ENCODE measurements at places on chromosomes 3 and 15.

DNA sequence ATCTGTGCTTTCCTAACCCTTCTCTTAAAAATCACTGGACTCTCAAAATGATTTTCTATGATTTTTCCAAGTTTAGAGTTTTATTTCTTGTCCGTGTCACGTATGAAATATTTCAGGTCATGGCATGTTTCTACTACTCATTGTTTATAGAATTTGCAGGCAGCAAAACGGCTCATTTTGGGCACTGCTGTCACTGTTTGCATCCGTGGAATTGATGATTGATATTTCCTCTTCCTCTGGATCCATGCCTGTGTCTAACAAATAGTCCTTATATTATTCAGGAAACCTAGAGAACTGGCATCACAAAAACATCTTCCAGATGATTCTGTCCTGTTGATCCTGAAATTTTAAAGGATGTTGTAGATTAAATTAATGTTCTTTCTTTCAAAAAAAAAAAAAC lies 47.6 kb downstream of the LARS2 start:
- no peak for DNase-seq

GRCh38 chr3:39148435-39149058 lies 4.8 kb downstream of the CSRNP1 start:
- DNase-seq, result no peak

DNA sequence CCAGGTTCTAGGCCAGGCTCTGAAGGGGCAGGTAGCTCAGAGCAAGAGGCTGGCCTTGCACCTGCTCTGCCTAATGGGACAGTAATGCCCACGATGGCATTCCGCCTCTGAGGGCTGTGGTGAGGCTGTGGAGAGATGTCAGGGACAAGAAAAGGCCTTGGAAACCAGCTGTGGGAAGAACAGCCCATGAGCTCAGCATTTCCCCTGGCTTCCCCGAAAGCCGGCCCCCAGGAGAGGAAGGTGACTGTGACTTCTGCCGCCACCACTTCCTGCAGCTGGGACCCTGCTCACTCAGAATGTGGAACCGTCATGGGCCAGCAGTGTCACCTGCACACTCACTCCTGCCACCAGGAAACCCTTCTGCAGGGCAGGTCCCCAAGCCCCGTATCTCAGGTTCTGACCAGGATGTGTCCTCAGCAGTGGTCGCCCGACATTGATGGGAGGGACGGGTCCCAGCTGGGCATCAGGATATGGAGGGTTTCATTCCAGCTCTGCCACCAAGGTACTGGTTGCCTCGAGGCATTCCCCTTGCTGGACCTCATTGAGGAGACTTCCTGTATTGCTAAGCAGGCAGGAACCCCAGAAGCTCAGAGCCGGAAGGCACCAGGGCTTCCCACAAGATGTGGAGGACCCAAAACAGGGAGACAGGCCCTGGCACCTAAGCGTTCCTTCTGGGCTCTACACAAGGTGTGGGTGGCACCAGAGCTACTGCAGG lies 30.7 kb downstream of the SEMA7A start:
- peak; percentile 83 for DNase-seq

DNA sequence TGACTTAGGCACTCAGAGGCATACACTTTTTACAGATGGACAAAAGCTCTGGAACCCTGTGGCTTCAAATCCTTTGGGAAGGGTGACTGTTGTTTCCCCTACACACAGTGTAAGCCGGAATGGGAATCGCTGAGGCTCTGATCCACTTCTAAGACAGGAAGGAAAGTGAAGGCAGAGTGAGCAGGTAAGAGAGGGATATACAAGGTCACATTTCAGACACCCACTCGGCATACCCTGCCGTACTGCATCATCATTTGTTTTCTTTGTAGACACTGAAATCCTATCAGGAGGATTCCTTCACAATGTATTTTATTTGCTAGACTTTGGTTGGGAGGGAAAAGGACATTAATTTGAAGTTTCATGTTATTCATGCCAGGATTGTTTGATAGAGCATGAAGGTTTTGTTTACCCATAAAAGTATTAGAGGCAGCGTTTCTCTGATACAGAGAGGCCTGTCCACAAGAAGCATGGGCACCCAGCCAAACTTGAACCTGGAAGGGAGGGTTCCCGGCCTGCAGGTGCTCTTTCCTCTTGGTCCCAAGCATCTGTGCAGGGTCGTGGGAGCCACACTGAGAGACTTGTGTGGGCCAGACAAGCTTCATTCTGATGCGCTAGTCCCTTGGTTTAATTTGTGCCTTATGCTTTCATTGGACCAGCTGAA lies 21.9 kb upstream of the POLR2M start:
- no peak for DNase-seq

DNA sequence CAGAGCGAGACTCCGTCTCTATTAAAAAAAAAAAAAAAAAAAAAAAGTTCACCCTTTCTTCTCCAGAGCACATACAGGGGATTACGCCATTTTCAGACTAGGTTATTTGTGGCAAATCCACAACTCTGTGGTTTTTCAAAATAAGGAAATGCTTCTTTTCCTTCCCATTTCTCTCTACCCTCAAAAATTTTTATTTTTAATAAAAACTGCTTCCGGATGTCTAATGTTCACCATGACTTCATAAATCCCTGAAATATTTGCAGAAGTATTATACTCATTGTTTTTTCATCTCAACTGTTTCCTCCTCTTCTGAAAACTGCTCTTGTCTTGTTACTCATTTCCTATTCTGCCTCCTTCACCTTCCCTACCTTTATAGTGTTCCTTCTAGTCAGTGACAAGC lies 45.0 kb upstream of the SLC12A8 start:
- DNase-seq, result no peak

DNA sequence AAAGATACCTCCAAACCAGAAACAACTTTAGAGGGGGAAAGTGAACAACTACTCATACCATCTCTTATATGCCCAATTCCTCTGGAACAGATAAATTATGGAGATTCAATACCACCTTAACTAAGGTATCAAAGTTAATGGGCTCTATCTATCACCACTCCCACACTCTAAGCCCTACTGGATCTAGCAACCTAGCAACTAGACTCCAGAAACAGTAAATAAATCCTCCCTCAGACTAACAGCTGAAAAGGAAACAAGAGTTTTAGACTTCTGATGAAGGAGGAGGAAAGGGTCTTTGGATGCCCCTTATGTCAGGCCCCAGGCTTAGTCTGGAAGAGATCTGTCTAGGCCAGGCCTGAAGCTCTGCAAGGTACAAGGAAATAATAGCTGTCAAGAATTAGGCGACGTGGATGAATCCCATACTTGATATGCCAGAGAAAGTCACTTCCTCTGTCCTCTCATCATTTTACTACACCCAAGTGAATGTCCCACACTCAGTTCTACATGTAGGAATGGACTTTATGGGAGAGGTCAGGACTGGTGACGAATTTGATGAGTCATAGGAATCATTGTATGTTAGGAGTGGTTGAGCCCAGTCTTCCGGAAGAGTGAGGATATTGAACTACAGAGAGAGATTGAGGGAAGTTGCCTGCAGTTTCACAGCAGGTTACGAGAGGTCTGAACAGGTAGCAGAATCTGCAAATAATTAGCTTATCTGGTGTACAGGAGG lies 113.8 kb downstream of the AKAP13 start:
- no peak for DNase-seq
